ENCODE measurements at places on chromosomes 1 and 21.
A peak's percentile ranks its signal among the peaks of the same experiment; 100 is the strongest.

GRCh38 chr1:76764638-76765454 lies 102.4 kb upstream of the ST6GALNAC5 start:
- H3K4me3 ChIP-seq: no peak overlapping the region
- no peaks in the 10 kb centered on the region for H3K27me3 ChIP-seq
- no peak overlapping the region for H3K27ac ChIP-seq

GRCh38 chr1:156689035-156689952 lies 12.1 kb upstream of the NES start:
- H3K4me1 ChIP-seq: peaks cover 20% of the 10 kb centered on the region
- H3K27me3 ChIP-seq: peaks cover 51% of the 10 kb centered on the region
- H3K27ac ChIP-seq: no peak overlapping the region
- H3K4me3 ChIP-seq: no peak overlapping the region

DNA sequence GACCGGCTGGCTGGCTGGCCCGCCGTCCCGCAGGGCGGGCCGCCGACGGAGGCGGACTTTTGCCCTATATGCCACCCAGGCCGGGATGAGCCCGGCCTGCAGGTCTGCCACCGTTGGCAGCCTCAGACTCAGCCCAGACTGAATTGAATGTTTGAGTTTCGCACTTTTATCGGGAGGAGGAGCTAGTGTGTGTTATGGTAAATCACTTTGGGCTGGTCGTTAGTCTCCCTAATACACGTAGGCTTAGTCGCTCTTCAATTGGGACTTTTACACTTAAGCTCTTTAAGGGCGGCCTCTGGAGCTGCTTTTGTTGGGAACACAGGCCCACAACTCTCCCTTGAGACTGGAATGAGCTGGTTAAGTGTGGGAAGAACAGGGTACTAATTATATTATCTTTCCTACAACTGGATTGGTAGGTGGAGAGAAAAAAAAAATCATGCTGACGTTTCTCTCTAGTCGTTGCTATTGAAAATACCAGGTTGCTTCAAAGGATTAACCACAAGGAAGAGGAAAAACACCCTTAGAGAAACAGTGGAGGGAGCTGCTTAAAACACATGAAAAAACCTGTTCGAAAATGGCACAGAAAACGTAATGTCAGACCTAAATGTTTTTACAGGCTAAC lies 1.4 kb upstream of the IRF2BP2 start:
- H3K27me3 ChIP-seq: peaks cover 2% of the 10 kb centered on the region
- H3K27ac ChIP-seq: peak overlapping the region; percentile 99
- H3K4me1 ChIP-seq: peaks cover 35% of the 10 kb centered on the region
- peaks cover 25% of the 10 kb centered on the region for H3K36me3 ChIP-seq

- H3K4me3 ChIP-seq: no peak overlapping the region
- no peak for DNase-seq
Observed at GRCh38 chr1:95133687-95134086, 16.5 kb downstream of the TLCD4 start.

GRCh38 chr1:165598676-165599059 lies 32.4 kb upstream of the MGST3 start:
- peak overlapping the region; percentile 90 for H3K4me3 ChIP-seq
- no peaks in the 10 kb centered on the region for H3K36me3 ChIP-seq
- DNase-seq: no peak
- H3K27ac ChIP-seq: peak overlapping the region; percentile 86
- H3K4me1 ChIP-seq: peaks cover 30% of the 10 kb centered on the region

DNA sequence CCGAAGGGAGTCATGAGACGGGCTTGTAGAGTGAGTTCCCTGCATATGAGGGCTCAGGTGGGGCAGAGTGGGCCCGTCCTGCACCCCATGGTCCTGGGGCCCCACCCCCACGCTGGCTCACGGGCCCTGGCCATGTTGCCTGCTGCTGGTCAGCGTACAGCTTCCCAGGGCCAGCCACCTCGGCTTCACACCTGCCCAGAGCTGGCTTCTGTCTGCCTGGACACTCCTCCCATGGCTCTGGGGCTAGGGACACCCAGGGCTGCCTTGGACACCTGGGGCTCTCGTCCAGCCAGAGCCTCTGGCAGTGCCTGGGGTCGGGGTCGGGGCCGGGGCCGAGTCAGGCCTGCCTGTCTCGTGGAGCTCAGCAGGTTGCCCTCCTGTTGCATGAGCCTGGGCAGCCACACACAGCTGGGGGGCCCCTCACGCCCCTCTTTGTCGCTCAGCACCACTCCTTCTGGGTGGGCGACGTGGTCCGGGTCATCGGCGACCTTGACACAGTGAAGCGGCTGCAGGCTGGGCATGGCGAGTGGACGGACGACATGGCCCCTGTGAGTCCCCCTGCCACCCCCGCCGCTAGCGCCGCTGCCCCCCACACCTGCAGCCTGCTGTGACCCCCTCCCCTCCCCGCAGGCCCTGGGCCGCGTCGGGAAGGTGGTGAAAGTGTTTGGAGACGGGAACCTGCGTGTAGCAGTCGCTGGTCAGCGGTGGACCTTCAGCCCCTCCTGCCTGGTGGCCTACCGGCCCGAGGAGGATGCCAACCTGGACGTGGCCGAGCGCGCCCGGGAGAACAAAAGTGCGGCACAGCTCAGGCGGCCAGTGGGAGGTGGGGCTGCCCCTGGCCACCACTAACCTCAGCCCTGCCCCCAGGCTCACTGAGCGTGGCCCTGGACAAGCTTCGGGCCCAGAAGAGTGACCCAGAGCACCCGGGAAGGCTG lies 5.5 kb upstream of the MMP23B start:
- H3K4me3 ChIP-seq: no peak overlapping the region
- H3K4me1 ChIP-seq: peaks cover 2% of the 10 kb centered on the region
- peaks cover 3% of the 10 kb centered on the region for H3K27me3 ChIP-seq
- no peak for DNase-seq
- no peak overlapping the region for H3K27ac ChIP-seq

GRCh38 chr1:162236201-162236600 lies 140.5 kb downstream of the SPATA46 start:
- no peak overlapping the region for H3K4me3 ChIP-seq
- no peaks in the 10 kb centered on the region for H3K4me1 ChIP-seq
- H3K27me3 ChIP-seq: peaks cover 12% of the 10 kb centered on the region
- no peak for DNase-seq
- H3K36me3 ChIP-seq: no peaks in the 10 kb centered on the region

GRCh38 chr1:61043010-61043820 lies 39.1 kb upstream of the NFIA start:
- no peak overlapping the region for H3K27ac ChIP-seq
- no peaks in the 10 kb centered on the region for H3K36me3 ChIP-seq
- no peak overlapping the region for H3K4me3 ChIP-seq
- peak; percentile 69 for DNase-seq
- no peaks in the 10 kb centered on the region for H3K4me1 ChIP-seq

Data from activated T-helper 2 cell treated with anti-CD3 and anti-CD28 coated beads, Interferon-gamma antibody, Interleukin-2, Interleukin-4, amounts not matched to agents 10 μg/mL and 5 μg/mL and 100 μg/mL, durations not matched to agents 14 hours and 24 hours and 36 hours (primary cell).